ENCODE measurements at places on chromosomes 3 and 15.

DNA sequence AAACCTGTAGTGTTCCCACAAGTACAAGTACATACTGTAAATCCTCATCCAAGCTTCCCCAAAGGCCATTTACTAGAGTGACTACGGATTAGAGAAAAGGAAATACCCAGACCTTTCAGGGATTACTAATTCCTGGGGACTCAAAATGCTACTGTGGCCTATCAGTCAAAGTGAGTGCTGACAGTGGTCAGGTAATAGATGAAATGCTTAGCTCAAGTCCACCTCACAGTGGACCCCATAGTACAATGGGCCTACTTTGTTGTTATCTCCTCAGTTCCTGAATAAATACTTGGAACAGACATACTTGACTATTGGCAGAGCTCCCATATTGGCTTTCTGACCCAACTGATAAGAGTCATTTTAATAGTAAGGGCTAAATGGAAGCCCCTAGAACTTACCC is 61.6 kb downstream of the MAP4 start:
- no peak for DNase-seq

GRCh38 chr15:29276366-29276765 is 6.7 kb upstream of the NSMCE3 start:
- no peak for DNase-seq

- DNase-seq = no peak
These were observed 616.4 kb upstream of the CBLB start for GRCh38 chr3:106485217-106485616.

DNA sequence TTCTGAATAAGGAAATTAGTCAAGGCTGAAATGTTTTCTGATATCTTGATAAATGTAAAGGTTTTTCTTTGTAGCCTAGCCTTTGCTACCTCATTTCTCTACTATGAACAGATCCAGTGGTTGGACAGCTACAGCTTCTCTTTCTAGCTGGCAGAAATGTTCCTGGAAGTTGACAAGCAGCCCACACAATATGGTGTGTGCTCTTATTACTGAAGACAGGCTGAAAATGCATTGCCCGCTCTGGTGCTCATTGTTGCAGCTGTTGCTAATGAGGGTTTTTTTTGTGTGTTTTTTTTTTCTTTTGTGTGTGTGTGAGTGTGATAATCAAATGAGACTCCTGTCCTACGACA is 844.3 kb upstream of the SEMA6D start:
- no peak for DNase-seq

GRCh38 chr3:141798448-141798845 is 35.2 kb downstream of the GRK7 start:
- DNase-seq = no peak

DNA sequence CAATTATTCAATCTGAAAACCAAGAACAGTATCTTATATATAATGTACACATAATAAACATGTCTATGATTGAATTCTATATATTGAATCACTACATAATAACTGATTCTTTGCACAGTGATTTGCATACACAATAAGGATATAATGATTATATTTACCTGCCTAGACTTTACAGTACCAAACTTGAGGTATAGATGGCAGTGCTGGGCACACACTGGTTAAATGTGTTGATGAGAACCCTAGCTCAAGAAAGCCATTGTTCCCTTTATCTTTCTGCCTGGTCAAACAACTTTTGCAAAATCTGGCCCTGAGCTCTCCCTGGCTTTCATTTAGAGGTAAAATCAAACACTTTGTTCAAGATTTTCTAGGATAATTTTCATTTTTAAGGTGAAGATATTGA is 697.7 kb downstream of the TUSC7 start:
- no peak for DNase-seq

DNA sequence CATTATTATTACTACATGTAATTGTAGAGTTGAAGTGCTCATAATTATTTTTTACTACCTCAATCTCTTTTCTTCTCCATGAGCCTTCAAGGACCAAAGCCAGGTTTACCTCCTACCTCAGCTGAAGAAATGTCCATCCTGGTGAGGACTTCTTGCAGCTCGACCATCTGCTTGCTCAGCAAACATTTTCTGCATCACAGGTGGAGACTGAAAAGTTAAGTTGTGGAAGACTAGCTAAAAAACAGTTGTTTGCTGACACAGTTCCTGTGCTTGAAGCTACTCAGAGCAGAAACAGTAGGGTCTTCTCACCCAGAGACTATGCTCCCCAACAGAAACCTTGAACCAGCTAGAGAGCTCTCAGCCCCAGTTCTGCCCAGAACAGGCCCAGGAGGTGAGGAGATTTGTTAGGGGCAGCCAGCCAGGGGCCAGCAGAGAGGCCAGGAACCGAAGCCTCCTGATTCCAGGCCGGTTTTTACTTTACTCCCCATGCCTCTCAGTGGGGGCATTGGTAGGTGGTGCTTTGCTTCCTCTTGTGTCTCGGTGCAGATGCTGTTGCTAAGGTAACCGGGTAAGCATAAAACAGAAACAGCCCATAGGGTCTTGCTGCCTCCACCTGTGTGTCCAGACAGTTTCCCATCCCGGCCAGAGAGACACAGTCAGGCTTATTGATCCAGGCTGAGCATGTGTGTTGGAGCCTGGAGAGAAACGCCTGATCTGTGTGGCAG is 54.9 kb downstream of the CCNL1 start:
- peak; percentile 71 for DNase-seq
